ENCODE measurements at places on chromosomes 16 and 17. TPM values are rescaled to one million over a fixed set of nuclear protein-coding genes. Genes with fewer than 3 reads are reported as not detected.

The CA10 gene
- total RNA-seq: not detected

The RDM1 gene
- total RNA-seq: 3.1 TPM

The HSDL1 gene
- total RNA-seq: 15.2 TPM

DNA sequence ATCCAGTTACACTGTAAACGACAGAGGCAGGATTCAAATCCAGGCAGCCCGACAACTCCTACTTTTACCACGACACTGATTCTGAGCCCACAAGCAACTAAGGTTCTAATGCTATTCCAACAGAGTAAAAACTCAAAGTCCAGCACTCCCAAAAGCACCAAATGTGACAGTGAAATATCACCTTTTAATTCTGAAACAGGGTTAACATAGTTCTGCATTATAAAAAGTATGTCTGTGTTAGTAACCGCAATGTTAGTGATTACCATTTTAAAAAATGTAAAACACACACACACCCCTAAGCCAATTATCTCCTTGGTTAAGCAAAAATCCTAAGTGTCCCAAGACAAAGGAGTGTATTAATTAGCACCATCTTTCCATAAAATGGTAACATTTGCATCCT lies 19.7 kb downstream of the HELZ start:
- no peak for DNase-seq

The OTOA gene
- 0.09 TPM for total RNA-seq

The AATK gene
- 0.55 TPM for total RNA-seq

The KRTAP1-4 gene
- total RNA-seq: not detected

DNA sequence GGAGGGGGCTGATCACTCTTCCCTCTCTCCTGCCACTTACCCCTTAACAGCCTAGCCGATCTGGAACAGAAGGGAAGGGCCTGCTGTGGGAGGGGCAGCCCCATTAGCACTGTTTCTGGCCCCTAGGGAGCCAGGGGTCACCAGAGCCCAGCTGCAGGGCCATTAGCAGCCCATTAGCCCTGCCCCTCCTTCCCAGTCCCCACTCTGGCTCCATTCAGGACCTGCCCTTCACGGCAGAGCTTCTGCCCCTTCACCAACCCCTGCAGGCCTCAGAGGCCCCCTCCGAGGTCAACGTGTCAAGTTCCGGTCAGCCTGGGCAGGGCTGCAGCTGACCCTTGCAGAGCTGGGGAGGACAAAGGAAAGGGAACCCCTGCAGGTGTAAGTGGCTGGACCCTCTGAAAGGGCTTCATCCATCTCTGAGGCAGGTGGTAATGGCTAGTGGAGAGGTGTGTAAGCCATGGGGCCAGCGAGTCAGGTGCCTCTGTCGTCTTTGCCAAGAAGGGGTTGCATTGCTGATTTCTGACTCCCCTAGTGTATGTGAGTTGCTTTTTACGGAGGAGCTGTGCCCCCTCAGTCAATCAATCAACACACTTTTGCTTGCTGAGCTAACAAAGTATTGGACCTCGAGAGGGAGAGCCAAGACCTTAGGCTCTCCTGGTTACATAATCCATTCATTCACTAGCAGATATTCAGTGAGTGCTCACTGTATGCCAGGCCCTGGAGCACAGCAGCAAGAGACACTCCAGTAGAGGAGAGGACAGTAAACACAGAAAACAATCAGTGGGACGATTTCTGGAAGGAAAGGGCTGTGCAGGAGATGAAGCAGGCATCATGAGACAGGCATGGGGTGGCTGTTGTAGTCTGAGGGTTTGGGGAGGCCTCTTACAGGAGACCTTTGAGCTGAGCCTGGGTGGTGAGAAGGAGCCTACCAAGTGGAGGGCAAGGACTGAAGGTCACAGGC lies 18.2 kb upstream of the KCNJ12 start:
- DNase-seq: no peak

DNA sequence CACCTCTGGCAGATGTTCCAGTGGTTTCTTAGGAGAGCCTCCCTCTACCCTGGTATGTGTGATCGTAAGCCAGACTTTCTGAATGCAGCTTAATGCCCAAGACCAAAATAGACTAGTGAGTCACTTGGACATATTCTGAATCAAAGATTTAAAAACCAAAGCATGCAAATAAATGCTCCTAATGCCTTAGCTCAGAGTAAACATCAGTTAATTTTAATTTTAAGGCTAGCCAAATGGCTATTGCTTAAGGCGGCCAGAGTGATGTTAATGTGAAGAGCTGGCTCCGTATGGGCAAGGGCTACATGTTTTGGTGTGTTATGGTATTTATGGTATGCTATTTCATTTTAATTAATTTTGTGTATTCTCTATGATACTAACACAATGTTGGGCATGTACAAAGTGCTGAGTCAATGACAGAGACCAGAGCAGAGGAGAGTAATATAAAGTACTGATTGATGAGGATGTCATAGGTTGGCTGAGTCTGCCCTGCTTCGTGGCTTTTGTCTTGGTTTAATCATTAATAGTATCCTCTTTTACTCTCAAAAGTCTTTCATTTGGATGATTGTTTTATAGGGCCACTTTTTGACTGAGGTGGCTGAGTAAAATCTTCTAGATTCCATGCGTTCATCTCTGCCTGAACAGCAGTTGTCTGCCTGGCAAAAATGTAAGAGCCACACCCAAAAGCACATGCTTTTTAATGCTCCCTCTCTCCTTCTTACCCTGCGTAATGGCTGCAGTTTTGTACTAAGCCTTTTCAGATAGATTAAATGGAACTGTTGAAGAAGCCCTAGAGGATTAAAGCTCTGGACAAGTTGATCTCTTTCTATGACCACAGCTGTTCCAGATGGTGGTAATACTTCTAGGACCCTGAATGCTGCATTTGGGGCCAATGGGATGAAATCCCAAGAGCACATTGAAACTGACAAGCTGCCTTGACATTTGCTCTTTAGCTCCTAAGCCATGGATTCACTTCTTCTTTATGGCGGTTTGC lies 59.6 kb downstream of the MAP2K6 start:
- no peak for DNase-seq

- no peak for DNase-seq
Measured at GRCh38 chr17:73348018-73348828, 36.4 kb upstream of the CDC42EP4 start.

DNA sequence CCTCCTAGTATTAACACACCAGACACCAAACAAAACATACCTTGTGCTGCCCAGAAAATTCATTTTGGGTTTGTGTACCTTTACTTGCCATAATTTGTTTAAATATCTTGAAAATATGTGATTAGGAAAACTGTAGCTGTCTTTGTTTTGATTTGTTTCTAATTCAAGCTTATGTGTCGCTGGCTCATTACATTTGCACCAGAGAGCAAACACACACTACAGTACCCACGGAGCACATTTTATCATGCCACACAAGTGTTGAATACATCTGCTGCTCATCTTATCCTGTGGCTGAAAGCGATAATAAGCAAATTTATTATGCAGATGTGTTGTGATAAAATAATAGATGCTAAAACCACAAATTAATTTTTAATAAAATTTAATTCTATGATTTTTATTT lies 63.1 kb downstream of the SPAG9 start:
- DNase-seq: no peak

The GAS2L2 gene
- 0.07 TPM for total RNA-seq

DNA sequence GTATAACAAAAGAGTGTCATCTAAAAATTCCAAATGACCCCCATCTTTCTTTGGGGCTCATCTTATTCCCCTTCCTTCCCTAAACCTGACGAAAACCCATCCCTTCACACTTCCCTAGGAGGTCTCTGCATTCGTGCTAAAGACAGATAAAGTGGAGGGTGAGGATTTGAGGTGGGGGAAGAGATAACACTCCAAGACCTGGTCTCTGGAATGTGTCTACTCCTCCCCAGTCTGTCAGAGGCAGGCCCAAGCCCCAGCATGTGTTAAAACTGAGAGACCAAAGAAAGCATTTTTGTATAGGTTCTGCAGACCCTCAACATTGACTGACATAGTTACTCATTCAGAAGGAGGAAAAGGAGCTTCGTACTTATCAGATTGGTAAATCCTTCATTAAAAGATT lies 11.0 kb upstream of the LHX1 start:
- no peak for DNase-seq

- DNase-seq: no peak
Measured at GRCh38 chr17:45332989-45333701, 16.3 kb upstream of the MAP3K14 start.

DNA sequence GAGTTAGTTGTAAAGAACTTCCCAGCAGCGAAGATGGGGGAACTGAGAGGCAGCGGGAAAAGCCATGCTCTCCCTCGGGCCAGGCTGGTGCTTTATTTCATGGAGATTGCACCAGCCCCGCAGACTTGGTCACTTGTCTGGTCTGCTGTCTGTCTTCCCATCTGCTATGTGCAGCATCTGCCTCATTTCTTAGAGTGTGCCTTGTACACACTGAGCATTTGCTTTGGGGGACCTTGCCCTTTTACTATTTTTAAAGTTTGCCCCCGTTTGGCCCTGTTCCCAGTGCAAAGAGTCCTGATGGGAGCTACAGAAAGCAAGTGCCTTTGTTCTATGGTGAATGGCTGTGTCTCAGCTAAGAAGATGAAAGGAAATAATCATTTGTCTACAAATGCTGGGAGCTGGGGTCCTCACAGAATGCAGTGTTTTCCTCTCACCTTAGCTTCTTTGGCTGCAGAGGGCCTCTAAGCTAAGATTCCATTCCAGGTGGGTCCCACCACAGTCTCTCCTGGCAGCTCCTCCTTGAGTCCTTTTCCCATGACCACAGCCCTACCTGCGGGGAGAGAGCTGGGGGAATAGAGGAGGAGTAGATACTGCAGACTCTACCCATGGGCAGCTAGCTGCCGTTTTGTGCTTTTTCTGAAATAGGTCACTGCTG lies 25.1 kb upstream of the CNOT1 start:
- no peak for DNase-seq

DNA sequence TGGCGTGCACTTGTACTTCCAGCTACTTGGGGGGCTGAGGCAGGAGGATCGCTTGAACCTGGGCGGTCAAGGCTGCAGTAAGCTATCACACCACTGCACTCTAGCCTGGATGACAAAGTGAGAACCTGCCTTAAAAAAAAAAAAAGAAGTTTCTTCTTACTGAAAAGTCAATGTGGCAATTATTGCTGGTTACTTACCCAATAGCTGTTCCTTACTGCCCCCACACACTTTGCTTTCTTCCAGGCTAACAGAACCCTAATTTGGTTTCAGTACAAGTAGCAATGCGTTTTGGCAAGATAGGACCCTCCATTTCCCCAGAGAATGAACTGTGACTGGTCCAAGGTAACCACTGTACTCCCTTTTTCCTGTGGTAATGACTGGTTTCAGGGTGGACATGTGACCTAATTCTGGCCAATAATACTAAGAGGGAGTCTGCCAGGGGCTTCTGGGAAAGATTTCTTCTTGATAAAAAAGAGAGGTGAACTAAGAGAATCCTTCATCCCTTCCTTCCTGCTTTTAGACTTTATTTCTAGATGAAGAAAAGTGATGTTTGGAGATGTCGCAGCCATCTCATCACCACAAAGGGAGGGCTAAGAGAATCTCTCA lies 58.8 kb upstream of the MSI2 start:
- DNase-seq: no peak

GRCh38 chr16:55091213-55091870 lies 160.7 kb downstream of the IRX5 start:
- no peak for DNase-seq

The PDP2 gene
- 20.0 TPM for total RNA-seq

The TBC1D28 gene
- not detected for total RNA-seq

The PROCA1 gene
- 4.7 TPM for total RNA-seq

DNA sequence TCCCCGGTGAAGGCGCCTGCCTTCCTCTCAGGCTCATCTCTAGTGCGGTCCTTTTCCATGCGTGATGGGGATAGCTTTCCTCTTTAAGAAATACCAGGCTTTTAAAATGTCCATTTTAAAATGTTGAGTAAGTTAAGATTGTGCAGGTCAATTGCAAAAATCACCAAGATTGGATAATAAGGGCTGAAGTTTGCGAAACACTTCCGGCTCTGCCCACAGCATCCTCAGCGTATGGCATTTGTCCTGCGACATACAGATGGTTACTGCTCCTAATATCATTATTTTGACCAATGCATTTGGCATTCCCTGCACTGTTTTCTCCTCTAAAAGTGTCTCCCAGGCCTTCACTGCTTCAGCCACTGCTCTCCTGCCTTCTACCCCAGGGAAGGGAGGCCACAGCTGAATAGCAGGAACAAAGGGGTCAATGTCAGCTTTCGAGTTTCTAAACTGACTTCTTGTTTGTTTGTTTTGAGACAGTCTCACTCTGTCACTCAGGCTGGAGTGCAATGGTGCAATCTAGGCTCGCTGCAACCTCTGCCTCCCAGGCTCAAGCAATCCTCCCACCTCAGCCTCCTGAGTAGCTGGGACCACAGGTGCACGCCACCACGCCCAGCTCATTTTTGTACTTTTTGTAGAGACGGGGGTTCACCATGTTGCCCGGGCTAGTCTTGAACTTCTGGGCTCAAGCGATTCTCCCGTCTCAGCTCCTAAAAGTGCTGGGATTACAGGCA lies 91.9 kb downstream of the CRISPLD2 start:
- no peak for DNase-seq

The APOH gene
- total RNA-seq: not detected

- no peak for DNase-seq
Measured at GRCh38 chr17:7589891-7590691, at the start of gene SOX15. Gene SOX15, minus strand, starts transcription at chr17:7590094. Its CDS starts 418 bp downstream, at chr17:7589676.

- DNase-seq: no peak
Measured at GRCh38 chr16:86558355-86559193, 3.5 kb upstream of the MTHFSD start.

- no peak for DNase-seq
Measured at GRCh38 chr17:67376415-67376736, 705 bp upstream of the PITPNC1 start.

DNA sequence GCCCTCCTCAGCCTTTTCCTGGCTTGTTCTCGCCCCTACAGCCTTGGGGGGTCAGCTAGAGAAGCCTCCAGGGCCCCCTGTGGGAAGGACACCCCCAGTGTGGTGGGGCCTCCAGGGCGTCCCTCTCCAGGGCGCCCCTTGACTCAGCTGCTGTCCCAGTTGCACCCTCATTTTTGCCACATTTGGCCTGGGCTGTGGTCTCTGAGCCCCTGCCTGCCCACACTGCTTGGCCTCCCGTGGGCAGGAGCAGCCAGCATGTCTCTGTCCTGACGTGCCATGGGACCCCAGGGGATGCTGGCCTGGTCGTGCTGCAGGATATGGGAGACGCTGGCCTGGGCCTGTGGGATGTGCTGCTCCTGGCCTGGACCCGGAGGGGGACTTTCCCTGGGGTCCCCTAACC lies 5.0 kb downstream of the CHTF18 start:
- DNase-seq: no peak

- no peak for DNase-seq
Measured at GRCh38 chr16:73350707-73351452, 303.0 kb upstream of the ZFHX3 start.

Data from CD8-positive, alpha-beta memory T cell (primary cell).